ENCODE measurements at places on chromosomes 4 and X.

- no peak for DNase-seq
These were observed 13.8 kb downstream of the NEXMIF start for GRCh38 chrX:74911494-74911893.

GRCh38 chr4:168631241-168632162, 134.7 kb downstream of the PALLD start:
- DNase-seq, result peak; percentile 12

- DNase-seq, result no peak
These were observed 133.2 kb downstream of the KDM6A start for GRCh38 chrX:45006002-45006800.

DNA sequence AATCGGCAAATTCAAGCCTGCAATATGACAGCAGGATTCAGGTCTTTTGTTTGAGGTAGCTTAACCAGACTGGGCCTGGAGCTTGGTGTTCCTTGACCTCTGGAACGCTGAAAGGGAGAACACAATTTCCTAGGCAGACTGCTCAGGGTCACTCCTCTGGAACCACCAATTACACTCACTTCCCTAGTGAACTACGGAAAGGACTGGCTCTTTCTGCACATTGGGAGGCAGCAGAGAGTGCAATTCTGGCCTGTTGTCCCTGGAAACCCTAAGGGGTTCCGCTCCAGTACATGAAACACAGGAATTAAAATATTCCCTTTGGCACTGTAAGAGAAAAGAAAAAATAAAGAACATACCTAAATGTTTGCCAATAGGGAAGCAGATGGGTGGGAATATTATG, 58.6 kb downstream of the GPC3 start:
- no peak for DNase-seq

DNA sequence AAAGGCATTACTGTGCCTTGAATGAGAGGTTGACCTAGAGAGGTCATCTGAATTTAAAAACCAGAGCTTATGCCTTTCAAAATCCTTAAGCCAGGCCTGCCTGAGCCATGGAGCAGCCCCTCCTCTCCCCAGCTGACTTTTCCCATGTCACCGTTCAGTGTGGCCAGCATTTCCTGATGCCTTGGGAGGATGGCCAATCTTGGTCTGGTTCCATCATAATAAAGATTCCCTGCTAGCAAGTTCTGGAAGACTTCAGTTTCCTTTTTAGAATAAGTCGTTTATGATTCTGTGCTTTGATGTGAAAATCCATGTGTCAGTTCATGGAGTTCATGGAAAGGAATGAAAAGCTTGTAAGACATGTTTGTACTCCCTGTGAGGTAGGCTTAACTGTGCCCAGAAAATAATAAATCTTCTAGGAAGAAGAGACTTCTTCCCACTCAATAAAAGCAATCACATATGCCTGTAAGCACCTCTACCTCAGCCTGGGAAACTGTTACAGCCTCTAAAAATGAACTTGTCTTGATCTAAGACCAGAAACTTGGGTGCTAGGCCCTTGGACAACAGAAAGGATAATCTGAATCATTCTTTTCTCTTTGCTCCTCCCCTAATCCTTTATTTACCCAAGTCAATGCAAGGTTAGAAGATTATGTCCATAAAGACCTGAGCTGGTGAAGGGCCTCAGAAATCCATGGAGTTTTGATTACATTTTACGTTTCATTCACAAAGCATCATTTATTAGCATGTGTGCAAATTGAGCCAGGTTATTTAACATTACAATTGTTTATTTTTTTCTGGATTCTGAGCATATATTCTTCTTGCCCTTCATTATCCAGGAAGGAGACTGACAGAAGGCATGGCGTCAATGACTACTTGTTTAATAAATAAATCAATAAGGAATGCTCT, 84.0 kb upstream of the TBC1D9 start:
- no peak for DNase-seq

DNA sequence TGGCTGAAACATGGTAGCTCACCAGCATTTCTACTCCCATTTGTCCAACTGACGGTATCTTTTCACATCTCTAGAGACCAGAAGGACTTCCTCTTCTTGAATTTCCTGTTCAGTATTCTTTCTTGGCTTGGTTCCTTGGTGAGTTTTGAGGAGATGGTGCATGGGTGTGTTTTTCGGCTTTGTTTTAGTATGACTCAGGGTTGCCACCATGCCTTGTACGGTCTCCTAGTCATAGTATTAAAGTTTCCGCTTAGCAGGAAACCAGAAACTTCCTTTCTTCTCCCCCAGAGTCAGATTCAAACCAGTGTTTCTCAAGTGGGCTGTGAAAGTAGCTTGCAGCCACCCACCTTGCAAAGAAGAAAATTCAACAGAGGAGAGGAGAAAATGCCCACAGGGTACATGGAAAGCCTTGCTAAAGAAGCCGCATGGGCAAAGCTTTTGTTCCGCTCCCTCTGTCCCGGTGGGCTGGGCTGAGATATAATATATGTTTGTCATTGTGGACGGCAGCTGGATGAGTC, 5.7 kb downstream of the CD99 start:
- peak; percentile 53 for DNase-seq
